ENCODE measurements at places on chromosomes 12 and 14.
A peak's percentile ranks its signal among the peaks of the same experiment; 100 is the strongest.

- no peak for DNase-seq
Observed at GRCh38 chr12:87140262-87140661, 884.1 kb upstream of the MGAT4C start.

DNA sequence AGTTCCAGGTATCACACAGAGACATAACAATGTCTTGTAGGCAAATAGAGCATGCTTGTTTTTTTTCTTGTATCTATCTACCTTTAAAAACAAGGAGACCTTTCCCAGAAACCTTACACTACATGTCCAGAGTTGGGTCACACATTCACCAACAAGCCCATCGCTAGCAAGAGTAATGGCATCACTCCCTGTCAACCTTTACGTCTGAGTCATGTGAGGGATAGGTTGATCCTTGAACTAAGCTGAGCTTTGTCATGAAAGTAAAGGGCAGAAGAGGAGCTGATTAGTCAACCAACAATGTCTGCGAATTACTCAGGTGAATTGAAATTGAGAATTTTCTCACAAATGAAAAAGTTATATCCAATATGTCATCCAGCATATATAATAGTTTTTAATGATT, 219.4 kb downstream of the CNTN1 start:
- DNase-seq = no peak

DNA sequence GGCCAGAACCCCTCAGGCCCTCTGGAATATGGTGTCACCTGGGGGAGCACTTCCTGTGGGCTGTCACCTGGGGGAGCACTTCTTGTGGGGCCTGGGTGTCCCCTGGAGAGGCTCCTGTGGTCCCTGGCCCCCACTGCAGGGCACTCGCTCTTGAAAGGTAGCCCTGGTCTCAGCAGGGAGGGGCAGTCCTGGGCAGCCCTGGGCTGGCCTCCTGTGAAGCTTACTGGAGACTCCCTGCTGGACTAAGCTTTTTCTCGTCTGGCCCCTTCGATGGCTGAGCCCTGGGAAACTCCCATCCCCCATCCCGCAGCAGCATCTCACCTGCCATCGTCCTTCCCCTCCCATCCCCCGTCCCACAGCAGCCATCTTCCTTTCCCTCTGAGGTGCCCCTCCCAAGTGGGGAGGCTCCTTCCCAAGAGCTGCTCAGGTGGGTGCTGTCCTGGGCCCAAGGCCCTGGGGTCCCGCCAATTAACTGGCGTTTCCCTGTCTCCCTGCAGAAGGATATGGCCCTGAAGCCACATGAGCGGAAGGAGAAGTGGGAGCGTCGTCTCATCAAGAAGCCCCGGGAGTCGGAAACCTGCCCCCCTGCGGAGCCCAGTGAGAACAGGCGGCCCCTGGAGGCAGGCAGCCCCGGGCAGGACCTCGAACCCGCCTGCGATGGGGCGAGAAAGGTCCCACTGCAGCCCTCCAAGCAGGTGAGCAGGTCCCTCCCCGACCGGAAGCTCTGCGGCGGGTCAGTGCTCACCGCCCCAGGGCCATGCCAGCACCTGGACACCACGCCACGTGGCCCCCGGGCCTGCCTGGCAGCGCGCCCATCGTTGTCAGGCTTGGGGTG, 17.9 kb downstream of the FBRSL1 start:
- DNase-seq = no peak

DNA sequence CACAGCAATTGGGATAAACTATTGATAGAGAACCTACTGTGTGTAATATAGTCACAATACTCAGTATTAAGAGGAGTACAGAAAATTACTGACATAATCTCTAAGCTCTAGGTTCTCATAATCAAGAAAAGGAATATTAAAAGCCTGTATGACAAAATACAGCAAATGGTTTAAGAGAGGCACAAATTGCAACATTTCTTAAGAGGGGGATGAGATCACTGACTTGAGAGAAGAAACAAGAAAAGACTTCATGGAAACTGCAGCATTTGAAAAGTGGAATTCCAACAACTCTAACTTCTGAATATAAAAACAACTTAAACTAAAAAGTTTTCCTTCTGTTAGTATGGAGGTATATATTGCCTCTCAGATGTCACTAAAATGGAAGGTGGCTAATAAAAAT, 89.7 kb downstream of the NUMB start:
- DNase-seq = no peak

- no peak for DNase-seq
Observed at GRCh38 chr14:37591941-37592481, 3.0 kb downstream of the FOXA1 start.

- no peak for DNase-seq
Observed at GRCh38 chr14:68809524-68809923, 16.7 kb upstream of the ZFP36L1 start.

DNA sequence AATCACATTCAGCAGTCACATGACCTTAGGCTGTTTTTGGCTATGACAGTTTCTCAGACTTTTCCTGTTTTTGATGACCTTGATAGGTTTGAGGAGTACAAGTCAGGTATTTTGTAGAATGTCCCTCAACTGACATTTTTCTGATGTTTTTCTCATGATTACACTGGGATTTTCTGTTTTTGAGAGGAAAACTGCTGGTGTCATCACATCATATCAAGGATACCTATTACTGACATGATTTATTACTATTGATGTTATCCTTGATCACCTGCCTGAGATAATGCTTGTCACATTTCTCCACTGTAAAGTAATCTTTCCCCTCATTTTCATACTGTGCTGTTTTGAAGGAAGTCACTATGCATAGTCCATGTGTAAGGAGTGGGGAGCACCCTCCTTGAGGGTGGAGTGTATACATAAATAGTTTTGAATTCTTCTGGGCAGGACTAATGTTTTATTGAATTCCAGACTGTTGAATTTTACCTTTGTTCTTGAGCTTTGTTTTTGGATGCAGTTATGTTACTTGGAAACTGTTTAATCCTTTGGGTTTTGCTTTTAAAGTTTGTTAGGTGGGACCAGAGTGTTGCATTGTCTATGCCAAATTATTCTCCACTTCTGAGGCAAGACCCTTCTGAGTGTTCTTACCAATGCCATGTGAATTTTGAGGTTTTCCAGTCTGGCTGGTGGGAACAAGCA, 444.5 kb upstream of the FAR2 start:
- no peak for DNase-seq

- DNase-seq = peak; percentile 37
Observed at GRCh38 chr12:49644620-49644994, 21.2 kb downstream of the PRPF40B start.

DNA sequence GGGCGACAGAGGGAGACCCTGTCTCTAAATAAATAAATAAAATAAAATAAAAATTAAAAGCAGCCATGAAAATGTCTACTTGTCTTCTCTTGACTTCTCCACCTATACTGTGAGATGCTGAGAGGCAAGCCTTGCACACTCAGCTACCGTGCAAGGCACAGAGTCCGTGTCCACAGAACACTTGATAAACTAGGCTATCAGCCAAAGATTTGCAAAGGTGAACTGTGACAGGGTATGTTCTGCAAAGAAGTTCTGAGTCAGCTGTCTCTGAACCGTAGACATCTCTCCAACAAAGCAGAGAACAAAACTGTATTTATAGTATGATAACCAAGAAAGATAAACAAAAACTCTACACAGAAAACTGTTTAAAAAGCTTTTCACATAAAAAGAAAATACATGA, 35.5 kb downstream of the STXBP6 start:
- DNase-seq = no peak

DNA sequence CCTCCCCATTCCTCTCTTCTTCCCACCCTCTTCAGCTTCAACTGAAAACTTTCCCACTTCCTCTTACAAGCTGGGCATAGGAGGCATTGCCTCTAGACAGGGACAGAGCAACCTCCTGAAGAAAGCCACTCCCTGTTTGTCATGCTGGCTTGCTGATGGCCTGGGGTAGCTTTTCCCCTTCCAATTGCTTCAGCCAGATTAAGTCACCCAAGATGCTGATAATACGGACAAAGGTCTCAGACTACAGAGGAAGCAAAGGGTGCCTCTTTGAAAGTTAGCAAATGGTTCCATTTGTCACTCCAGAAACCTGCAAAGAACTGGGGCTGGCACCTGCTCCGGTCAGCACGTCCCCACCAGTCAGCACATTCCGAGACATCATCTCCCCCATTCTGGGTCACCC, 6.0 kb downstream of the KRT2 start:
- no peak for DNase-seq

GRCh38 chr12:113220593-113221180, 577 bp upstream of the TPCN1 start:
- no peak for DNase-seq

DNA sequence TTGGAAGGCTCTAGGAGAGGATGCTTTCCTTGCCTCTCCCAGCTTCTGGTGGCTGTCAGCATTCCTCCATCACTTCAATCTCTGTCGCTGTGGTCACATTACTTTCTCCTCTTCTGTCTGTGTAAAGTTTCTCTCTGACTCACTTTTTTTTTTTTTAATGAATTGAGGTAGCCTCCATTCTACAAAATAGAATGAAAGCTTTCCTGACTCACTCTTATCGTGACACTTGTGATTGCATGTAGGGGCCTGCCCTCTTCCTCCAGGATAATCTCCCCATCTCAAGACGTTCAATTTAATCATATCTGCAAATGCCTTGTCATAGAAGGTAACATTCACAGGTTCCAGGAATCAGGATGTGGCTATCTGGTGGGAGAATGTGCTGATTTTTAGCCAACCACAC, 153.5 kb upstream of the HMGA2 start:
- no peak for DNase-seq

GRCh38 chr14:100199240-100199860, 39.6 kb upstream of the YY1 start:
- DNase-seq = no peak

DNA sequence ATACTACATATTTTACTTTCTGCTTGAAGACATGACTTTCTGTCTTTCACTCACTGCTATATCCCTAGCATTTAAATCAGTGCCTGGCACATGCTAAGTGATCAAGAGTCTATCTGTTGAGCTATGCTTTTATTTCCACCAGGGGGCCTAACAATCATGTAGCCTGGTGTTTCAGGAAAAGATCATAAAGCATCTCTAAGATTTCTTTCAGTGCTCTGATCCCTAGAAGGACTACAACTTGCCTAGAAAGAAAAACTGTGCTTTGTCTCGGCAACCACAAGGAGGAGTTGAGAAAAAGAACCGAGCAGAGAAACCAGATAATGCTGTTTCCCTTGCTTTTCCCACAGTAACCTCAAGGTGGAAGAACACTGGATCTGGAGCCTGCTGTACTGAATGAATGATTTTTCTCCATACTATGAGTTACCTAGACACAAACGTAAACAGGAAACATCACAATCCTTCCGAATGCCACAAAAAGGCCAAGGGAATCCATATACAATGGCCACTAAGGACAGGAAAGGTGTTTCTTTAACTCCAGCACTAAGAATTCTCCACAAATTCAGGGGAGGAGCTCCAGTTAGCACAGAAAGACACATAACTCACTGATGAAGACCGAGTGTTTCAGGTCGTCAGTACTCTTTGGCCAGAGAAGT, 1.2 kb downstream of the CRY1 start:
- peak; percentile 75 for DNase-seq

DNA sequence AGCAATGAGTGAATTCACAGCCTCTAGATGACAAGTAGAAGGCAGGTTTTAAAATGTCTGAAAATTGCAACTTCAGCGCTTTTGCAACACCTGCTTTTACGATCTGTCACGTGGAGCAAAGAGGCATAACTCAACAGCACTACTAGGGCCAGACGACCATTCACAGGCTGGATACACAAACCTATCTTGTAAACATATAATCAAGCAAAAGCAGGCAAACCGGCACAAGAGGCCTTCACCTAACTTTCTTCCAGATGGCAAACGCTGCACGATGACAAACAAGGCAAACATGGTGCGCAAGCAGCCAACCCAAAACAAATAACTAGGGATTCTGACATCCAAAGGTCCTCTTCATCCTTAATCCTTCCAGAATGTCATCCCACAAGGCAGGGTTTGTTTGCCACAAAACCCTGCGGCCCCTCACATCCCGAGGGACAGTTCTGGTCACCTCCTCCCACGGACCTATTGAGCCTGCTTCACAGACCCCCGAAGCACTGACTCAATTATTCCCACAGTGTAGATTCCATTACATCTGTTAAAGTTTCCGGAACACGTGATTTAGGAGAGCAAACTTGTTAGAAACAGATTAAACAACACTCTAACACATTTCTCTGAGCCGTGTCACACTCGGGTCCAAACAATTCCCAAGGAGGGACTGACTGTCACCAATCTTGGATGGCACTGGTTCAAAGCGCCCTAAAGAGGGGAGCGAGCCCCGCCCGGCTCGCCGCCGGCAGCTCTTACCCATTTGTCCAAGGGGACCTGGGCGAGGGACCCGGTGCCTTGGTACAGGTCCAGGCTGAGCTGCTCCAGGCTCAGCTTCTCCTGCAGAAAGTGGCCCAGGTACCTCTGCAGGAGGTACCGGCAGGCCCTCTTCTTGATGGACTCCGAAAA, 823 bp downstream of the ATG2B start:
- peak; percentile 4 for DNase-seq

DNA sequence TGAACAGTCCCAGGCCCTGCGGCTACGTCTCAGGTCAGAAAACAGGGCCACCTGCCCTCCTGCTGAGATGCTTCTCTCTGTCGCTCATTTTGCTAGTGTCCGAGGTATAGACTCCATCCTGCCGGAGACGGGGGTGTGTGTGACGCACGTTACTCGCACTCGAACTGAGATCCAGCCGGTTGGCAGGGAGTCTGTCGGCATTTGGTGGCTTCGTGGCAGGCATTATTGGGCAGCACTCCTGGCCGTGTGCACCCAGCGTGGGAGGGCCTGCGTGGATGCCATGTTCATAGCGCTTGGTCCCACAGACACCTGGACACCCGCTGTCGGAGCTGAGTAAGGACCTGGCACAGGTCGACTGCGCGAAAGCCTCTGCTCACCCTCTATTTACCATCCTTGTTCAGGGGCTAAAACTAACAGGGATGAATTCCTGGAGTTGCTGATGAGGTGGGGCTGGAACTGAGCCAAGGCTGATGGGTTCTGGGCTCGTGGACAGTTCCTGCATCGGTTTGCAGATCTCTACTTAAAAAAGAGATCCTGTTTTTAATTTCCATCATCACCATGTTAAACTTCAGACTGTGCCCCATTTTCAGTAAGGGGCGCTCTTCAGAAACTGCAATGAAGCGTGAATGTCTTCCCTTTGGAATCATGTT, 28.6 kb downstream of the AACS start:
- DNase-seq = no peak

DNA sequence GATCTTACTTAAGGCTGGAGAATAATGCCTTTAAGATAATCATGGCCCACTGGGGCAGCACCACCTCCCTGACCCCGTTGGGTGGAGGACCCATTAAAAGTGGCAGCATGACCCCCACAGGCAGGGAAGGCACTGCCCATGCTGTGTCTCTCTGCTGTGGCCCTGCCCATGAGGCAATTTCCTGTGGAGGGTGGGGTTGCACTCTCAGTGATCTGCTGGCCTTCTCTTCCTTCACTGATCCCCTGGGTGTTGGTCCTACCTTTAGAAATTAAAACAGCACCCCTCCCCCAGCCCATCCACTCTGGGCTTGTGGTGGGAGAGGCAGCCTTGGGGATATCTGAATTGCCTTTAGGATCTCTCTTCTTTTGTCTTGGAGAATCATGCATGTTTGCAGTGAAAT, 17.3 kb downstream of the KLRK1 start:
- DNase-seq = no peak

GRCh38 chr12:115135800-115136211, 451.8 kb upstream of the TBX3 start:
- DNase-seq = no peak

GRCh38 chr14:60300019-60300418, 51.0 kb downstream of the PPM1A start:
- DNase-seq = no peak

- no peak for DNase-seq
Observed at GRCh38 chr12:79055926-79056674, 191.5 kb downstream of the SYT1 start.

Measured in NCI-H2081 treated with DMSO at 0.1 percent for 48 hours (cell line).